ENCODE measurements at places on chromosomes 6 and 20.
A peak's percentile ranks its signal among the peaks of the same experiment; 100 is the strongest.

DNA sequence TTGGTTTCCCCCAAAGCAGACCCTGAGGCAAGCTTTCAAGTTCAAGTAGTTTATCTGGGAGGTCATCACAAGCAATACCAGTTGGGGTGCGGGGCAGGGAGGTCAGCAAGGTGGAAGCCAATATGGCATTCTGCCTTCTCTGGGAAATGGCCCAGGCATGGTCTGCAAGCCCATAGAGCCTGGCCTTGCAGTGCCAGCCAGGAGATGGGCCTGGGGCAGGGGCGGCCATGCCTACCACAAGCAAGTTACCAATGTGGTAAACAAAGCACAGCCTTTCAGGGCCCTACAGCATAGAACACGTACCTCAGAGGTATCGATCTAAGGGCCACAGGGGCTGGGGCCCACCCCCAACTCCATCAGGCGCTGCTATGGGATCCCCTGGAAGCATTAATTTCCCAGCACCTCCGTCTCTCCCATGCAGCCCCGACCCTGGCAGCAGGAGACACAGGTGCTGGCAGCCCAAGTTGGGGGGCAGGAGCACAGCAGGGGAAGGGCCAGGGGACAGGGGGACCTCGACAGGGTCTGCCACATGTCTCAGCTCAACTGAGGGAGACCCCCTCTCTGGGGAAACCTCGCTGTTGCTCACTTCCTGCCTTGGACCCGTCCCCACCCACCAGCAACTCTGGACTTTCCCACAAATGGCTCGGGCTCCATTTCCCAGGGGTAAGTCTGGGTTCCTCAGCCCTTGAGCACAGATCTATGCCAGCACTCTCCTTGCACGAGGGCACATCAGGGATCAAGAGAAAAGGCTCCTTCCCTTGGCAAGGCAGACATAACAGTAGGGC is 369.0 kb downstream of the PREX1 start:
- DNase-seq, result no peak

- no peak for DNase-seq
Measured at GRCh38 chr6:41404182-41404845, 68.9 kb downstream of the NCR2 start.

- DNase-seq, result no peak
Measured at GRCh38 chr6:11532097-11532496, 5.5 kb upstream of the TMEM170B start.

- no peak for DNase-seq
Measured at GRCh38 chr6:135314543-135314942, 133.4 kb downstream of the MYB start.

DNA sequence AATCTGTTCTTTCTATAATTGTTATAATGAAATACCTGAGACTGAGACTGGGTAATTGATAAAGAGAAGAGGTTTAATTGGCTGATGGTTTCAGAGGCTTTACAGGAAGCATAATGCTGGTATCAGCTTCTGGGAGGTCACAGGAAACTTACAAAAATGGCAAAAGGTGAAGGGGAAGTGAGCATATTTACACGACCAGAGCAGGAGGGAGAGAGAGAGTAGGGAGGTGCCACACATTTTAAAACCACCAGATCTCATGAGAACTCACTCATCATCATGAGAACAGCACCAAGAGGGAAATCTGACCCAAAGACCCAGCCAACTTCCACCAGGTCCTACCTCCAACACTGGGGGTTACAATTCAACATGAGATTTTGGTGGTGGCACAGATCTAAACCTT is 2.6 kb upstream of the SIRPB1 start:
- DNase-seq, result no peak

DNA sequence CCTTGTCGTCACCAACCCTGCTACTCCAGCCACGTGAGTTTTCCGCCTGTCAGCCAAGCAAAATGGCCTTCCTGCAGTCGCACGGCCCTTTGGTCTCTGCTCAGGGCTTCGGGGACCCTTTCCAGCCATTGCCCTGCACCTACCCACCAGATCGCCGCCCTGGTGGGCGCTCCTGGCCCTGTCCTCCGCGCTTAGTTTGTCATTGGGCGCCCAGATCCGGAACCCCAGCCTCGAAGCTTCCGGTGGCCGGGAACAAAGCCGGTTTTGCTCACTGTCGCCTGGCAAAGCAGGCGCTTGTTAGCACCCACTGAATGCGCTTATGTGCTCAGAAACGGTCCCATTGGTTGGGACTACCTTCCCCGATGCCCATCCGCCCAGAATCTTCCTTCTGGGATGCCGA is 536 bp downstream of the ZFP57 start:
- DNase-seq, result peak; percentile 40

DNA sequence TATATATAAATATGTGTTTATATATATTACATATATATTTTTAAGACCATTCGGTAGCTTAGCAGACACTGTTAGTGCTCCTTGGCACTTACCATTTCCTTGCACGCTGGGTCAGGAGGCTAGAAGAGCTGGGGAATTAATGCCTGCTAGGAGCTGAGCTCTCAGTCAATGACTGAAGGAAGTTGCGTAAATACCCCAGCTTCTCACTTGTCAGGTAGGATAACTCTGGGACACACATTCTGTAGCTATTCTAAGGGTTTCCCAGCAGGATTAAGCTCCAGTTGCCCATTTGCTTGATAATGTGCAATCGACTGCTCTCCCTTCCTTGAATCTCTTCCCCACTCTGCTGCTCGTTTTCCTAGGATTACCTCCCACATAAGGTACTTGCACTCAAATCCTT is 15.7 kb upstream of the DNAAF9 start:
- DNase-seq, result no peak

- no peak for DNase-seq
Measured at GRCh38 chr20:62494537-62494936, 18.7 kb upstream of the GATA5 start.

DNA sequence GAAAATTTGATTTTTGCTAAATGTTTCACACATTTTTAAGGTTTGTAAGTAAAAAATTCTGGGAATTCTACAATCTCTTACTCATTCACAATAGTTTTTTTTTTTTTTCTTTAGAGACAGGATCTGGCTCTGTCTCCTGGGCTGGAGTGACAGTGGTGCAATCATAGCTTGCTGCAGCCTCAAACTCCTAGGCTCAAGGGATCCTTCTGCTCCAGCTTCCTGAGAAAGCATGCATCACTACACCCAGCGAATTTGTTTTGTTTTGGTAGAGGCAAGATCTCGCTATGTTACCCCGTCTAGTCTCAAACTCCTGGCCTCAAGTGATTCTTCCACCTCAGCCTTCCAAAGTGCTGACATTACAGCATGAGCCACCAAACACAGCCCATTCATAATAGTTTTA is 232.8 kb downstream of the GJA1 start:
- DNase-seq, result no peak

- no peak for DNase-seq
Measured at GRCh38 chr6:146859795-146860495, 261.2 kb downstream of the ADGB start.

DNA sequence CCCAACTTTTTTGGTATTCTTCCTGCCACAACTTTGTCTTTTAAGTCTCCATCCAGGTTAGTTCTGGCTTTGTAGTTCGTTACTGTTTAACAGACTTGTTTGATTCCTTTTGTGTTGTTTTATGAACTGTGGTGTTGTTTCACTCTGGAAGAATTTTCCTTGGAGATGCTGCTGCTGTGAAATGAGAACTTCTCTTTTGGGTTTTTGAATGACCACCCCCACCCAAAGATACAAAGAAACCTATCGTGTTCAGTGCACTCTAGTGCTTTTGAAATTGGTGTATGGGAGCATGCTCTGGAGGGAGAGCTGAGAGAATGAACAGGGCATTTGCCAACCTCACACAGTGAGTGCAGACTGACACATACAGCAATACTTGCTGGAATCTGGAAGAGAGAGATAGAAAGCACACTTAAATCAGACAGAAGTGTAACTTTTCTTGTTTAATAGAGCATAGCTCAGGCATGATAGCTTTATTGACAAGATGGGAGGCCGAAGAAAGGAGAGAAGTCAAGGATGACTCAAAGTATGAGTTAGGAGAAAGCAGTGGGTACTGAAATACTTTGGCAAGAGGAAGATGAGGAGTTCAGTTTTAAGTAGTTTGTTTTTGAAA is 293.1 kb downstream of the SOX4 start:
- no peak for DNase-seq

DNA sequence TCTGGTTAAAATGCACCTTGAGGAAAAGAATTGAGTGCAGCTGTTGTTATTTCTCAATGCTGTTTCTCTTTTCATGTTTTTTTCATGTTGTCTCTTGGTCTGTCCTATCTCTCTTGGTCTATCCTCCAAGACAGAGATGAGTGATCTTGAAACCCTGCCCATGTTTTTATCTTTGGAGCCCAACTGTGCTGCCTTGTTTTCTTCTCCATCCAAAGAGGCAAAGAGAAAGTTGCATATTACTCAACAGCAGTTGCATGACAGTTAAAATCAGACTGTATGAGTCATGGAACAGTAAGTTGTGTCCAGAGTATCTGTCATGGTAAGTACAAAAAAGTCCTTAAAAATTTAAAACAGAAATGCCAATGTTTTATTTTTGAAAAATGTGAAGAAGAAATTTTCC is 26.2 kb downstream of the BCAS1 start:
- DNase-seq, result no peak

DNA sequence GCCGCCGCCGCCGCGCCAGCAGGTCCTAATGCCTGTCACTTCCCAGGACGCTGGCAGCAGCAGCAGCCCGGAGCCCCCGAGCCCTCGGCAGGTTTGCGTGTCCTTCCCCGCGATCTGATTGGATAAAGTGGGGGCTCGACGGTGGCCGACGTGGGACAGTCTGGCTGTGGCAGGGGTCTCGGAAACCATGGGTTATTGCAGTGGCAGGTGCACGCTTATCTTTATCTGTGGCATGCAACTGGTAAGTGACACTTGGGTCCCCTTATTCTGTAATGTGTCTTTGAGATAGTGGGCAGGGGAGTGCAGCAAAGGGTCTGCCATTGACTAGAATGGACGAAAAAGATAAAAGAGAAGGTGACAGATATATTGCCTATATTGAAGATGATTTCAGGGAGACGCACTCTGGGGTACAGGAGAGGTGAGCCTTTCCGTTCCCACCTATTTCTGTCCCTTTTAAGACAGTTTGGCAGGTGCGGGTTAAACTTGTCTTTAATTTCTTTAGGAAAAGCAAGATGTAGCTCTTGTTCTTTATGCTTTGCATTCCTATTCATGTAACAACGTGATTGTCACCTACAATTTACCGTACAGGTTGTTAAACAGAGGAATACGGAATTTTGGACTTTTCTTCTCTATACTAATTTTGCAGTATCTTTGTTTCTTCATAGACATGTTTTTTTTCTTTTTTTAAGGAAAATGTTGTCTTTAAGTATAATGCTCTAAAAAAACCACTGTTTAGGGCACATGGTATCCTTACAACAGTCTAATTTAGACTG is 535 bp downstream of the NKAIN2 start:
- peak; percentile 9 for DNase-seq

- DNase-seq, result peak; percentile 60
Measured at GRCh38 chr6:36682328-36683144, 4.0 kb downstream of the CDKN1A start.

- no peak for DNase-seq
Measured at GRCh38 chr20:52748990-52749389, 223.2 kb upstream of the TSHZ2 start.

GRCh38 chr6:101847690-101848089 is 454.2 kb downstream of the GRIK2 start:
- no peak for DNase-seq

- no peak for DNase-seq
Measured at GRCh38 chr6:26323525-26324294, 41.3 kb upstream of the BTN3A2 start.

GRCh38 chr6:2630359-2630758 is 120.4 kb downstream of the MYLK4 start:
- no peak for DNase-seq

GRCh38 chr6:24057030-24057429 is 69.0 kb upstream of the NRSN1 start:
- DNase-seq, result no peak

DNA sequence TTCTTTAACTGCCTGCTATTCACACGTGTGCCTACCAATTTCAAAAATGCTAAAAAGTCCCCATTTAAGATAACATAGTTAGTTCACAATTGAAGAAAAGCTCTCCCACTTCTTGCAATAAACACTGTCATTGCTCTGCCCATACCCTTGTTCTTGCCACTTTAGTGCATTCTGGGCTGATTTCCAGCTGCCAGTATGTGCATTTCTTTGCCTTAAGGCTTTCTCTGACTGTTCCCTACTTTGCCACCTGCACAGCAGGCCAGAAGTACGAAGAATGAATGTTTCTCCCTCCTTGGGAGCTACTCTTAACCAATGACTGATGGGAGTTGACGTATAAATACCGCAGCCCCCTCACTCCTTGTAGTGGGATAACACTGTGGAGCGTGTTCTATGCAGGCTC is 16.0 kb upstream of the ATRN start:
- no peak for DNase-seq

- DNase-seq, result no peak
Measured at GRCh38 chr6:134816300-134816699, 133.6 kb downstream of the ALDH8A1 start.

DNA sequence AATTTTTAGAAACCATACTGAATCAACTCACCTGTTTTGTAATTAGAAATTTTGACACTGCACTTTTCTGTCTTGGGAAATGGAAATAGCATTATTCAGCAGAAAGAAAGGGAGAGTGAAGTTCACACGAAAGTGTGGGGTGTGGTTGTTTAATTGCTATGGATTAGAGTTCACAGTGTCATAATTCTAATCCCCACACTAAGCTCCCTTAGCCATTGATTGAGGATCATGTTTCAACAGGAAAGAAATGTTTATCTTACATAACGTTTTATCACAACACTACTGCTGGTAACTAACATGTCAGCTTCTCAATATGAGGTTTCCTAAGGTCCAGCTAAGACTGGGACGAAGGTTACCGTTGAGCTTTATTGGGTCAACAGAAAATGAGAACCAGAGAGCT is 31.4 kb upstream of the GSTA5 start:
- DNase-seq, result no peak

DNA sequence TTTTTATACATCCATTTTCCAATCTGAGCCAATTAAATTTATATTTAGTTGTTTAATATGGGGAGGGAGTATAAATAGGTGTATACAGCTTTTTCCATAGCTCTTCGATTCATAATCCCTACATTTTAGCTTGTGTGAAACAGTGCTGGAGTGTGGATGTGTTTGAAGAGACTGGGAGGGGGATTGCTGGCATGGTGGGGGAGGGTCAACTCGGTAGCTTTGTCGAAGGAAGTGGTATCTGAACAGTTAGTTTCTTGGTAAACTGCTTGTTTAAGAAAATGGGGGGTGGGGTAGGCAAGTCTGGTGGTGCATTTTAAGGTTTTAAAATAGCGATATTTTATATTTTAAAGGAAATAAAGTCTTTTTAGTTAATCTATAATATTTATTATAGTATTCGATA is 1.4 kb upstream of the LIN28B start:
- DNase-seq, result no peak

DNA sequence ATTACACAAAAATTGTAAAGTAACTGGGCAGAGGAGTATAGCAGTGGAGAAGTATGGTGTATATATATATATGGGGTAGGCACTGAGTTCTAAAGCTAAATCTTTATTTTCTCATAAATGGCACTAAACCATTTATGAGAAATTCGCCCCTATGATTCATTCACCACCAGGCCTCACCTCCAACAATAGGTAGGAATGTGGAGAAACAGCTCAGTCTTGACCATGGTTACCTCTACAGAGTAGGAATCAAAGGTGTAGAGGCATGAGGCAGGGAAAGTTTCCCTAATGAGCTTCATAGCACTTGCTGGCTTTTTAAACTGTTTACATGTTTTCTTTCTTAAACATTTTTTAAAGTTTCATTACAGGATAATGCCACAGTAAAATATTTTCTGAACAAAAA is 36.9 kb upstream of the SUMO4 start:
- DNase-seq, result no peak

Measured in activated naive CD8-positive, alpha-beta T cell treated with anti-CD3 and anti-CD28 coated beads for 36 hours (primary cell).